AG04449 (cell line): ENCODE measurements at places on chromosomes 3 and 15.
A peak's percentile ranks its signal among the peaks of the same experiment; 100 is the strongest.

DNA sequence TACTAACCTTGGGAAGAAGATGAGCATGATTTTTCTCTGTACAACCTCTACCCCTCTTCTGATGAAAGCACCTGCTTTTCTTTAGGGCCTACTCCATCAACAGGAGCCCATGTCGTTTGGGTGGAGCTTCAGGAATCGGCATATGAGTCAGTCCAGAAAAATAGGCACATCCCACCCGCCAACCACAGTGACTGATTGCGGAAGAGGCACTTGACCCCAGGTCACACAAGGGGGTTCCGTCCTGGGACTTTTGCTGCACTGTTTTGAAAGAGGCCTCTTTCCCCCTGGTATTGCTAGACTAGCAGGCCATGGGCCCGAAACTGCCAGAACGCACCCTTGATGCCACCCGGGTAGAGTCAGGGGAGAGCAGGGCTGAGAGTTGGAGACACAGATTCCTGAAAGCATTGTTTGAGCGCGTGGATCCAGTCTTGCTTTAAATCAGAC lies 19.3 kb upstream of the NRROS start:
- no peak for DNase-seq

- no peak for DNase-seq
These were observed 34.9 kb downstream of the PPCDC start for GRCh38 chr15:75058127-75058905.

DNA sequence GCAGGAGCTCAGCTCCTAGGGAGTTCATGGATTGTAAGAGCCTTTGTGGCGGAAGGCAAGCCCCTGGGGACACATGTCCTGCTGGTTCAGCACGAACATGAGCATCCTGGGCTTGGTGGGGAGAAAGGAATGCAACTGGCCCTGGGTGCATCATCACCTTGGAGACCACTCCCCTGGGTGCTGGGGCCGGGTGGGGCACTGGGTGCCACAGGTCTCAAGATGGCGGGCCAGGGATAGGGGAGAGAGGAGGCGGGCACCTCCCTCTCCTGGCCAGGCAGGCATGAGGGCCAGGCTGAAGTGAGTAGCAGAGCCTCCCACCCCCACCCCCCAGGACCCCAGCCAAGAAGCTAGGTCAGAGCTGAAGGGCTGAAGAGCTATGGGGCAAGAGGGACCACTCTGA lies 768 bp downstream of the PCBP4 start:
- DNase-seq: no peak

- no peak for DNase-seq
These were observed 329.9 kb downstream of the ZNF385D start for GRCh38 chr3:21421096-21421495.

DNA sequence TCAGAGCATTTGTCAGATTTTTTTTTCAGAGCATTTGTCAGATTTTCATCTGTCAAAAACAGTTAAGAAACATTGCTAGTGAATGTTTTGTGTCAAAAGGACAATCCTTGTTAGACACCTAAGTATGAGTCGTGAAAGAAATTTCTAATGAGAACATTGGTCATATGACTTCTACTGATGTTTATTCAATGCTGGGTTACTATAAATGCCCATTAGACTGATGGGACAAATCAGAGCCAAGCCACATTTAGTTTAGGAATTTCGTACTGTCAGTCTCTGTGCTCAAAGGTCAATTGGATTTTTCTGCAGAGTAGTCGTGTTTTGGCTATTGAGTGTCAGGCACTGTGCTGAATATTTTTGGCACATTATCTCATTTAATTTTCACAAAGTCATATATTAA lies 31.6 kb downstream of the TSC22D2 start:
- DNase-seq: no peak

DNA sequence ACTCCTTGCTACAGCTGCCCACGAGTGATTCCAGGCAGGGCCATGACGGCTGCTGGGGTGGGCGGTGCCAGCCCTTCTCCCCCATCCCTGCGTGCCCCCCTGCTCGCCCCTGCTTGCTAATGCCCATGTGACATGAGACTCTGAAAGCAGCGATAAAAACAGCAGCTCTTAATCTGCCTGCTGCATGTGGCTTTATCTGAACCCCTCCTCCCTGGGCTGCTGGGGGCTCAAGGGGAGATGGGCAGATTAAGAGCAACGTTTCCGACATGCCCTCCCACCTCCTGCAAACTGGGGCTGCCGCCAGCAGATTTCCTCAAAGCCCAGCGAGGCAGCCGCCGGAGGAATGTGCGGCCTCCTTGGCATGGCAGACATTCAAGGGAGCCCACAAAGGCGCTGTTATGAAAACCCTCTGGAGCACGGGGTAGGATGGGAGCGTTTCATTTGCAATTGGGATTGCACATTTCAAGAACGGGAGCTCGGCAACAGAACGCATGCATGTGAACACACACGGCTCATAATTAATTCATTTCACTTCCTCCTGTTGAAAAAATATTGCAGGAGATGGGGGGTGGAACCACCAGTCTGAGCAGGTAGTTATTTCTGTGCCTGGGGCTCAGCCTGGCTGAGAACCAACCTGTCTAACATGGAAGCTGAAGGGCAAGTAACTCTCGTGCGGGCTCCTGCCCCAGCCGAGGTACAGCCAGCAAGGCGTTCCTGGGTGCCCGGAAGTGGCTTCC lies 504.2 kb upstream of the PROK2 start:
- peak; percentile 54 for DNase-seq

- DNase-seq: no peak
These were observed 236.8 kb downstream of the LRRN1 start for GRCh38 chr3:4036046-4036445.

DNA sequence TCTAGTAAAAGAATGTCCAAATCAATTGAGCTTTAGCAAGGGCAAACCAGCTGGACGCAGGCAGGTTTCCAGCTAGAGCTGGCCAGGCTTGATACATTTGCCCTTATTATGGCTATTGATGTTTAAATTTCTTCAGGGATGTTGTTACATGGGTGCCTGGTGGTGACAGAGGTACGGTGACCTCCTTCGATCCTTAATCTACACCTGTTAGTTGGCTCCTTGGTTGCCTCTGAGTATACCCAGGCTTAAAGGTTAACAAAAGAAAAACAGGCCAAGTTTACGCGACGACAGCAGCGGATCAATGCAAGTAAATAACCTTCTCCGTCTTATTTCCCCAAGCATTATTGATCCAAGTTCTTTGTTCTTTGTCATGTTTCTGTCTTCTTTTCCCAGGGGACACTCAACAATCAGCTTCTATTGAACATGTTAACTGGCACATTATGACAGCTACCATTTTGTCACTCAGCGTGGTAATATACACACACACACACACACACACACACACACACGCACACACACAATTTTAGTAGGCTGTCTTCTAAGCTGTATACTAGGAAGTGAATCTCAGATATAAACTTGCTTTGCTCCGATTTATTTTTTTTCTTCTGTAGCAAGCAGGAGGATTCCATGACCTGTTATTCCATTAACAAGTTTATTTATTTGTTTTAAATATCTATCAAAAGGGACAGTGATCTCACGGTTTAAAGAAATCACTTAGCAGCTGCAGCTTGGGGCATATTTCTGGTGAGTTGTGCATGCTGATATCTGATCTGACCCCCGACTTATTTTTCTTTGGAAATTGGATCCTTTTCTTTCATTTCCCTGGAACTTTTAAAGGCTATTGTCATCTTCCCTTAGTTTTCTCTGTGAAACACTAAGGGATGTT lies 844.7 kb downstream of the MCTP2 start:
- DNase-seq: no peak

DNA sequence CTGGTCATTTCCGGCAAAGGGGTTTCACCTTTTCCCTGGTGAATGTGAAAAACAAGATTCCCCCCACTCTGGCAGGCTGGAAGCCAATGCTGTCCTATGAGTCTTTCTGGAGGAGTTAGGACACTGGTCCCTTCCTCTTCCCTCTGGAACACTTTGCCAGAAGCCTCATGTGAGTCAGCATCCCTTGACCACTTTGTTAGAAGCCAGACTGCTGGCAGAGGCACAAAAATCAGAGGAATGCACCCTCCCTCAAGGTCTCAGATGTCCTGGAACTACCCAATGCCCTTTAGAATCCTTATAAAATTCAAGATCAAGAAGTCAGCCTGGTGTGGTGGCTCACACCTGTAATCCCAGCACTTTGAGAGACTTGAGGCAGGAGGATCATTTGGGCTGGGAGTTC lies 26.6 kb downstream of the ITGB5 start:
- DNase-seq: peak; percentile 90

- no peak for DNase-seq
These were observed at the start of gene SLITRK3 for GRCh38 chr3:165195640-165196576. SLITRK3 (minus strand) TSS chr3:165196384; CDS start chr3:165190830, 5,554 bp downstream.

DNA sequence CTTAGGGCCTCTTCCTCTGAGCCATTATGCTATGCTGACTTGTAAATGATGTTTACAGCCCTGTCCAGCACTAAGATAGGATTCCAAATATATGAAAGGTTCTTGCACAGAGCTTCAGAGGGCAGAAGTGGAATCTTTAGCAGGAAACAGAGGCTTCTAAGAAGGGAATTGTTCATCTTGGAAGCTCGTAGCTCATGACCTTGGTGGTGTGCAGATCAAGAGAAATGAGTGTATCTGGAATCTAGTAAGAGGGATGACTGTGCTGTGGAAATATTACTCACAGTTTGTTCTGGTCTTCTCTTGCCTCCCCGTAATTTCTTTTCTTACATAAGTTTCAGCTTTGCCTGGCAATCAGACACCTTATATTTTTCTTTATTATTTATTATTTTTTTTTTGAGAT lies 175.8 kb downstream of the SPATA16 start:
- DNase-seq: peak; percentile 28

DNA sequence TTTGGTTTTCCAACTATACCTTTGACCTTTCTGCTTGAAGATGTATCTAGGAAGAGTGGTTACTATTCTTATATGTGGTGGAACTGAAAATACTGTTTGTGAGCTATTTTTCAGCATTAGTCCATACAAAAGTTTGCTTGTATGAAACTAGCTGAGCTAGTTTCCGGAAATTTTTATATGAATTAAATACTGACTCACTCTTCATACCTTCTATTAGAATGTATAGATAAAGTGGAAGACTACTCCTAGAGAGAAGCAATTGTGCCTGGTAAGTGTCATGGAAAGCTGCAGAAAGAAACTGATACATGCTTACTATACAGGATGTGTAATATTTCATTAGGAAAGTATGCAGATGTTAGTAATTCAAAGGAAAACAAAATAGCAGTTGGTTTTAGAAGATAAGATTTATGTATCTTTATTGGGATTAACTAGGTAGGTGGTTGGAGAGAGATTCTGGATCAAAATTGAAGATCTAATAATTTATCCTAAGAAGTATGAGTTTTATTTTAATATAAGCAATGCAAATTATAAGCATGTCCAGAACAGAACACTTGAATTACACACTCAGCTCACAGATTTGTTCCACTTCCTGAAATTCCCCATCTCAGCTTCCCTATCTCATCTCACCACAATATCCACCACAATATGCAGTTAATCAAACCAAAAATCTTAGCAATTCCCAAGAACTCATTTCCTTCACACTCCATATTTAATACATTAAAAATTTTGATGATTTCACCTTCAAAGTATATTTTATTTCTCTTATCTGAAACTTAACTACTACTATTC lies 82.8 kb downstream of the BCHE start:
- no peak for DNase-seq

DNA sequence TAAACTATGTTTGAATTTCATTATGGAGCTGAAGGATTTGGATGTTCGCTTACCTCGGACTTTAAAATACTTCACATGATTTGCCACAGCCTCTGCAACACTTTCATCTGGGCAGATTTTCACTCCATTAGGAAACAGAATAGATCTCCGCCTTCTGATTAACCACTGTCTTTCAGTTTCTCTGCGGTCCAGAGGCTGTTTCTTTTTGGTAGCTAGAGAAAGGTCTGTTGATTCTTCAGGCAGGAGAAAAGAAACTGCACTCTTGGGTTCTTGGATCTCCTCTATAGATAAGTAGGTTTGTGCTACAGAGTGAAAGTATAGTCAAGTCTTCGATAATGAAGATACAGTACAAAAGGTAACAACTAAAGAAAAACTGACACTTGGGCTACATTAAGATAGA lies 844 bp downstream of the IMPG2 start:
- DNase-seq: no peak

DNA sequence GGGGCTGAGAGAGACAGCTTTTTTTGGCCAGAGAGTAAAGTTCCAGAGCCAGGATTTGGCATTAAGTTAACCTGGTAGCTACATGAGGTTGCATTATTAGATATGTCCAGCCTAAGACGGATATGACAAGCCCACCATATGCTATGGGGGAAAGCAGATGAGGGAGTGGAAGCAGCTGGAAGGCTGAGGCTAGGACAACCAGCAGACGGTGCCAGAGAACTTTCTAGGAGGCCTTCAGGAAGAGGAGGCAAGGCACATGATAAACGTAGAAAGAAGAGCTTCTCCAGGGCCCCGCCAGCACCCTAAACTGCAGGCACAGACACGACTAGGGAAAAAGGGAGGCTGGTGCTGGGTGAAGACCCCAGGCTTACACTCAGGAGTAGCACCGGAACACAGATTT lies 87.0 kb downstream of the CTNNB1 start:
- DNase-seq: no peak

- DNase-seq: peak; percentile 94
These were observed 25.4 kb downstream of the ADPGK start for GRCh38 chr15:72758182-72758581.

DNA sequence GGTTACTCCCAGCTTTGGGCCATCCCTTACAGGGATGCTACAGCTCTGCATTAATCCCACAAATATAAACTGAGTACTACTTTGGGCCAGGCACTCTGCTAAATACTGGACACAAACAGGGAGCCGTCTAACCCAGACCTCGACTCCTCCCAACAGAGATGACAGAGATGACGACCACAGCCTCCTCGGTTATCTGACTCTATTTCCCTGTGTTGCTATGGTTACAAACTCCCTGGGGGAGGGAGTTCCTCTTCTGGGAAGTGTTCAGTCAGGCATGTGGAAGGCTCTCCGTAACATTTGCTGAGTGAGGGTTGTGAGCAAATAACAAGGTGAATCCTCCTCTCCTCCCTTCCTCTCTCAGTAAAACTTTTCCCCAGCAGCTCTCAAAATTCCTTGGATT lies 6.7 kb upstream of the CMTM7 start:
- DNase-seq: no peak

- no peak for DNase-seq
These were observed 60.5 kb upstream of the ETV5 start for GRCh38 chr3:186169379-186169778.

- no peak for DNase-seq
These were observed 4.7 kb upstream of the CALML4 start for GRCh38 chr15:68209735-68210408.

- no peak for DNase-seq
These were observed 57.4 kb downstream of the LRRFIP2 start for GRCh38 chr3:37116998-37117397.

DNA sequence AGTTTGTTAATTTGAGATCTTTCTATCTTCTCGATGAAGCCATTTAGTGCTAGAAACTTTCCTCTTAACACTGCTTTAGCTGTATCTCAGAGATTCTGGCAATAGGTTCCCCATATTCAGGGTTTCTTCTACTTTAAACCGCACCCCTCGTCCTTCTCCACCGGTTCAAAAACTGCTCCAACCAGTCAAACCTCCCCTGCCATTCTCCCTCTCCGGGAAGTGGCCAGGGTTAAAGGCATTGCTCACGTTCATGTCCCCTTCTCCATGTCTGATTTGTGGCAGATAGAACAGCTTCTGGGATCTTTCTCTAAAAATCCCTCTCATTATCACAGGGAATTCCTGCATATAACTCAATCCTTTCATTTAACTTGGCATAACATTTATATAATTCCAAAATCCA lies 14.4 kb downstream of the ALDH1L1 start:
- DNase-seq: no peak

- DNase-seq: no peak
These were observed 170.8 kb downstream of the XXYLT1 start for GRCh38 chr3:195099951-195100785.
